ENCODE measurements at places on chromosomes 2 and 18.
A peak's percentile ranks its signal among the peaks of the same experiment; 100 is the strongest.

DNA sequence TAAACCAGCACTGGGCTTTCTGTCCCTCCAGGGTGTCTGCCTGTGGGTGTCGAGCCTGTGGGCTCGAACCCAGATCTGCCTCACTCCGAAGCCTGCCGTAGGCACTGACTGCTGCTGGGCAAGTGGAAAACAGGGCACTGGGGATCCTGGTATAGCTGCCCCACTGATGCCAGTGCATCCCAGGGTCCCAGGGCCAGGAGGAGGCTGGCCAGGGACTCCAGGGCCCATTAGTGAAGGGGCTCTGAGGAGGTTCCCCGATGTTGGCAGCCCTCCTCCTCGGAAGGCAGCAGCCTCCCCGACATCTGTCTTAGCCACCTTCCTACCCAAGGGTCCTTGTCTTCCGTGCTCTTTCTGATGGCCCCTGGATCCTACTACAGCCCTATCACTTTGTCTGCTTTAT, 96.1 kb downstream of the RTN4 start:
- DNase-seq, result peak; percentile 33

GRCh38 chr18:46073474-46074331, 1.6 kb upstream of the PSTPIP2 start:
- DNase-seq, result no peak

DNA sequence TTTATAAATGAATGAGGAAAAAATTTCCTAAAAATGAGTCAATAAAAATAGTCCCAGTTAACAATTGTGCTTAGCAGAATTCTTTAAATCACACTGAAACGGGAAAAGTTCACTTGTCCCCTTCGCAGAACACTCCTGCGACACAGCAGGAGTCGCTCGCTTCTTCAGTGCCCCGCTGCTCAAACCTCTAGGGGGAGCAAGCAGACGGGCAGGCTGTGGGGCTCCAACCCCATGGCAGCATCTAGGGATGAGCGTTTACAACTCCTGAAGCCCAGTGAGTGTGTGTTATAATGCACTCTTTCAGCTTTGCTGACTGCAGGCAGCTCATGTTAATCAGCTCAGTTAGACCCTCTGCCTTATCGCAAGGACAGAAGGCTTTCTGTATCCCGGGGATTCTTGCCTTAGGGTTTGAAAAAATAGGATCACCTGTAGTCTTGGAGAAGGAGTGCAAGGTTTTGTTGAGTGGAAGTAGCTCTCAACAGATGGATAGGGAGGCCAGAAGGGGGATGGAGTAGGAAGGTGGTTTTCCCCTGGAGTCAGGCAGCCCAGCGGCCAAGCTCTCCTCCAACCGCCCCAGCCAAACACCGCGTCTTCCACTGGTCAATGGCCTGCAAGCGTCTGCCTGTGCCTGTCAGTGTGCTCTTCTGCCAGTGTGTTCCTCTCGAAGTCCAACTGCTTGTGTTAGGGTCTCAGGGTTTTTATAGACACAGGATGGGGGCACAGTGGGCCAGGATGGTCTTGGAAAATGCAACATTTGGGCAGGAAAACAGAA, 1977.7 kb upstream of the LRRTM1 start:
- DNase-seq, result no peak

DNA sequence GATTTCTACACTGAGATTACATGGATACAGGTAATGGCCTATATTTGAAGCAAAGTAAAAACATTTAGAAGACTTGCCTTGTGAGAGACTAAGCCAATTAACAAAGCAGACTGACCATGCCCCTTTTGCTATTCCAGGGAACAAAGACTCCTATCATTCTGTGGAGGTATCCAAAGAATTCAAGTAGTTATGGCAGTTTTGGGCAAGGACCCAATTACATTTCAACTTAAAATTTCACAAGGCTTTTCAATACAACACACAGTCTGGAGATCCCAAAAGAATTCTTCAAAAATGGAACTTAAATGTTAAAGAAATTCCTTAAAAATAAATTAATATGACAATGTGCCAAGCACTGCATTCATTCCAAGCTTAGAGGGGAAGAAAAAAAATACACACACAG, 109.2 kb upstream of the CHRNA1 start:
- no peak for DNase-seq

DNA sequence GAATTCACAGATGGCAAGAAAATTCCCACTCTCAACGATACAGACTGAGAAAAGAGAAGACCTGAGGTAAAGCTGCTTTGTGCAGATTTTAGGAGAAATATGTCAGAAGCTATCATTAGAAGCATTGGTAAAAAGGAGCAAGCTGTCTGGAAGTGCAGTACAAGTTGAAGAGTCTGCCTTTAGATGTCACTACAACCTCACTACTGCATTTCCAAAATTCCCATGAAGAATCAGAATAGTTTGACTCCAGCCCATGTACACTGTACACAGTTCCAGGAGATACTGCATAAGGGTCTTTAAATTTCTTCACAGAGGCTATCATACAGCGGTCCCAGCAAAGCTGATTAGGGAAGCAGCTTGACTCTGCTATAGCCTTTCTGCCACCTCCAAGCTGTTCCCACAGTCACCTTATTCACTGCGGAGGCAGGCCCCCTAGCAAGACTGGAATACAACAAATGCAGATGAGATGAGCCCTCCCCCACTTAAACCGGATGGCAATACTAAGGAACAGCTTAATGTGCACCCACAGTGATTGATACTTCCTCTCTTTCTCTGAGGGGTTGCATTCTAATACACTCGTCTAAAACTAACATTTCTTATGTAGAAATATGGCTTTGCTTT, 527.4 kb downstream of the TMEM182 start:
- DNase-seq, result no peak

GRCh38 chr2:147485210-147485851, 359.5 kb upstream of the ACVR2A start:
- DNase-seq, result no peak

DNA sequence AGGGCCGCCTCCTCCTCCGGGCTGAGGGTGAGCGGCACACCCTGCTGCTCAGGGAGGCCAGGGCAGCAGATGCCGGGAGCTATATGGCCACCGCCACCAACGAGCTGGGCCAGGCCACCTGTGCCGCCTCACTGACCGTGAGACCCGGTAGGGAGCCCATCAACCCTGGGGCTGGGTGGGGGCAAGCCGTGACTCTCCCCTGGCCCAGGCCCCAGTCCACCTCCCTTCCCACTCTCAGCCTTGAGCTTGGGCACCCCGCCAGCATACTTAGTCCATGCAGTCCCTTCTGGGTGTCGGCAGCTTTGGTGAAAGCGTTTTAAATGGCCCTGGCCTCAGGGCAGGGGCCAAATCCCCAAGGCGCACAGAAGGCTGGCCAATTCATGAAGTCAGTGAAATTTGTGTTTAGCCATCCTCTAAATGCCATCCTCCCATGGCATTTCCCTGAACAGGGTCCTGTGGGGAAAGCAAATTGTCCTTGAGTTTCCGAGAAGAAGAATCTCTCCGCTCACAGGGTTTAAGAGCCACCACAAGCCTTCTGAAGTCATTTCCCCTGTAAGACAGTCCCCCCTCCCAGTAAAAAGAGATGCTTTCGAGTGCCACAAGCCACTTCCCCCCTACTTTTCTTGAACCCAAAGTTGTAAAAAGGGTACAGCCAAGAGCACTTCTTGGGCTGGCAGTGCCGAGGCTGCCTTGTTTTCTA, 17.2 kb downstream of the SPEG start:
- DNase-seq, result no peak
